ENCODE measurements at places on chromosomes 6 and 20.

DNA sequence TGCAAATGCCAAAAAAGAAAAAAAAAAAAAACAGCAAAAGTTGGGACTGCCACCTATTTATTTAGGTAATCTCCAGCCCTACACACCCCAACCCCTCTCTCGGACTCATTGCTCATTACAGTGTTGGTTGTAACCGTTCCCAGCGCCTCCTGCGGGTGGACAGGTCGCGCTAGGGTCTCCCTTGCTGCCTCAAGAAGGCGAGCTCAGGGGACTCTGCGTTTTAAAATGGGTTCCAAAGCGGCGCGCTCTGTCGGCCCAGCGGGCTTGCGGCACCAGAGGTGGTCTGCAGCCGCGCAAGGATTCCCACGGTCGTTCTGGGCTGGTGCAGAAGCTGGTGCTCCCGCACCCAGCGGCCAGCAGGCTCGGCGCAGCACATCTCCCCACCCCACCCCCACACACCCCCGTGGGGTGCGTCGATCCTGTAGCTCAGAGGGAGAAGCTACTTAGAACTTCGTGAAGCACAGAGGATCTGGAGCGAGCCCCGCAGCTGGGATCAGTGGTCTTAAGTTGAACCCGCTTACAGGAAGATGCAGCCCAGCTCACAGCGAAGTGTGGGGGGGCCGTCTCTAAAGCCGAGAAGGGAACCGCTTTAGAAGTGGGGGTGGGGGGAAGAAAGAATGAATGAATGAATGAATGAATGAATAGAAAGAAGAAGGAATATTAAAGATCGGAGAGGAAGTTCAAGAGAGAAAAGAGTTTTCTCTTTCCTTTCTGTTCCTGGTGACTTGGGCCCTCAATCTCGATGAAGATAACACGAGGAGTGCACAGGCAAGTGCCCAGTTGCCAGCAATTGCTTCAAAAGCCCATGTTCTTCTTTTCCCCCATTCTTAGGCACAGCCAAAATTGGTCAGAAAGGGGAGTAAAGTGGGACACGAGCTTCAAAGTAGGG is 780 bp downstream of the TFAP2A start:
- DNase-seq: peak; percentile 65

GRCh38 chr20:36074983-36075382 is 79.6 kb upstream of the EPB41L1 start:
- no peak for DNase-seq

GRCh38 chr6:119832411-119832810 is 482.9 kb upstream of the MAN1A1 start:
- DNase-seq: no peak

- DNase-seq: no peak
These were observed 52.5 kb downstream of the CRYBG1 start for GRCh38 chr6:106413016-106413415.

DNA sequence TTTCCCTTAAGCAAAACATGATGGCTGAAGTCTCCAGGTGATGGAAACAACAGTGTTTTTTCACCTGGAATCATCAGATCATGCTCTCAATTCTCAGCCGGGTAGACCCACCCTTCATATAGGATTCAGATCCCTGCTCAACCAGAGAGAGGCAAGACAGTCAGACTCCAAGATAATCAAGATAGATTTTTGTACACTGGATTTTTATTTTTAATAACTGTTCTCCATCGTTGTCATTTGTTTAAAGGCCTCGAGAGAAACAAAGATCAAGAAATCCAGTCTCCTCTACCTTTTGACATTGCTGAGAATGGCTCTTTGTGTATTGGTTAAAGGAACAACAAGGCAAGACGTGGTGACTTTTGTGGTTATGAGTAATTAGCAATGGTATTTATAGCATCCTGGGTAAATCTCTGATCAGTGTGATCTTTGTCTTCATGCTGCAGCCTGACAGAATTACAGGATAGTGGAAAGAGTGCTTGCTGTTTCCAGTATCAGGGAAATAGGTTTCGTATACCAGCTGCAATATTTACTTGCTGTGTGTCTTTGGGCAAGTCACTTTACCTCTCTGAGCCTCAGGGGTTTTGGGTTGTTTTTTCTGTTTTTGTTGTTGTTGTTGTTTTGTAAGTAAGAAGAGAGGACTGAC is 29.9 kb downstream of the ID4 start:
- peak; percentile 60 for DNase-seq

GRCh38 chr6:112432853-112433252 is 85.7 kb downstream of the RFPL4B start:
- DNase-seq: peak; percentile 13

DNA sequence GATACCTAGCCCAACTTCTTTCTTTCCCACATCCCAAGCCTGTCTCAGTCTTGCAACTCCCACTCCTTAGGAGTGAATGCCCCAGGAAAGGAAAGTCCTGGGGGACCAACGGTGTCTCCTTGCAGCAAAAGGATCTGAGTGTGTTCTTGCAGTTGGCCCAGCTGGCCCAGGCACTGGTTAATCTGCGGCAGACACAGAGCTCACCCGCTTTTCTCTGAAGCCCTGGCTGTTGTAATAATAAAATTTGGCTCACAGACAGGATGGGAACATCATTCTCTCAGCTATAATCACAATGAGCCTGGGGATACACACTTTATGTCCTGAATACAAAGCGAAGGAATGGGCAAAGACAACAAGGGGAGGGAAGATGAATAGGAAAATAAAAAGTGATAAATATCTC is 287.0 kb upstream of the PRND start:
- peak; percentile 80 for DNase-seq
